ENCODE measurements at places on chromosomes 3 and 15.

GRCh38 chr3:39262846-39263245, 17.0 kb downstream of the CX3CR1 start:
- DNase-seq = no peak

GRCh38 chr3:190495354-190495753, 18.5 kb upstream of the IL1RAP start:
- DNase-seq = no peak

- no peak for DNase-seq
These were observed 183.8 kb downstream of the MEGF11 start for GRCh38 chr15:66069751-66070150.

DNA sequence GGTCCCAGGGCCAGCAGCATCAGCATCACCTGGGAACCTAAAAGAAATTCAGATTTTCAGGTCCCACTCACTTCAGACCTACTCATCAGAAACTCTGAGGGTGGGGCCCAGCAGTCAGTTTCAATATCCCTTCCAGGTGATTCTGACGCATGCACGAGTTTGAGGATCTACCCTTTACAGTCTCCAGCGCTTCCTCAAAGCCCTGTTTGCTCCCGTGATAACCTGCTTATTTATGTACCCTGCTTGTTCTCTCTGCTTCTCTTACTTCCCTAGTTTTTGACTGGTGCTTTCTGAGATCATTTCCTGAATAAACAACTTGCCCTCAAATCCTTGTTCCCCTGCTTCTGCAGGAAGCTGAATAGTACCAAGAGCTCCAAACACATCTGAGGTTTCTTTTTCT, 245.3 kb downstream of the ZNF621 start:
- no peak for DNase-seq

DNA sequence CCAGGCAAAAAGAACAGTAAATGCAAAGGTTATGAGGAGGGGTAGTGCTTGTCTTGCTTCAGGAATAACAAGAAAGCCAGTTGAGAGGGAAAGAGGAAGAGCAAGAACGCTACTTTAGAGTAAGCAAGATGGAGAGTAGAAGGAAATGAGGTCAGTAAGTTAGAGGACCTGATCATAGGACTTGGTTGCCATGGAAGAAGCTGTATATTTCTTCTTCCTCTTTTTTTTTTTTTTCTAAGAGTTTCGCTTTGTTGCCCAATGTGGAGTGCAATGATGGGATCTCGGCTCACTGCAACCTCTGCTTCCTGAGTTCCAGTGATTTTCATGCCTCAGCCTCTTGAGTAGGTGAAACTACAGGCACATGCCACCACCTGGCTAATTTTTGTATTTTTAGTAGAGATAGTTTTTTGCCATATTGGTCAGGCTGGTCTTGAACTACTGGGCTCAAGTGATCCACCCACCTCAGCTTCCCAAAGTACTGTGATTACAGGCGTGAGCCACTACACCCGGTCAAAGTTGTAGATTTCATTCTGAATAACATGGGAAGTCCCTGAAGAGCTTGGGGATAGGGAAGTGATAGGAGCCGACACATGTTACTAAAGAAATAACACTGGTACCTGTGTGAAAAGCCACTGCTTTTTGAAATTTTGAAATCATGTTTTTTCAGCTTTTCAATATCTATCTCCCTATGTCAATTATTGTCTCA, 527.9 kb upstream of the NAALADL2 start:
- no peak for DNase-seq
